ENCODE measurements at places on chromosomes 3 and 15.

DNA sequence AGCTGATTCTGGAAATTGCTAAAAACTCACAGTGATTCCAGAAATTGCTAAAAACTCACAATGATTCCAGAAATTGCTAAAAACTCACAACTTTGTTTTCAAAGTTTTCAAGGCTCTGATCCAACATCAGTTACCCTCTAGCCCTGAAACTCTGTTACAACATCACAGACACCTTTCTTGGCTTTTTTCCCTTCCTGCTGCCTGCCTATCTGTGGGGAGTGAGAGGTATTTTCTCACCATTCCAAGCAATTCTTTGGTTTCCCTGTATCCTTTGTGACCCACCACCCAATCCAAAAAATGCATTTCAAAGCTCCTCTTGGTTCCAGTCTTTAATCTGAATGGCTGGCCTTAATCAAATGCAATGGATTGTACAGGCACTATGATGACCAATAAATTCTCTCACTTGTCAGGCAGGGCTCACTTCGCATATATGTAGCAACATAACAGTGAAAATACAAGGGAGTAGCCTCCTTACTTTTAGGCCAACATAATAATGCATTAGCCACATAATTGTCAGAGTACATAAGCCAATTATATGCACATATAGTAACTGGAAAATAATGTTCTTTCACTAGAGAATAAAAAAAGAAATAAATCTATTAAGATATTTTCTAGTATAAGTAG, 1139.0 kb downstream of the ROBO2 start:
- no peak for DNase-seq

DNA sequence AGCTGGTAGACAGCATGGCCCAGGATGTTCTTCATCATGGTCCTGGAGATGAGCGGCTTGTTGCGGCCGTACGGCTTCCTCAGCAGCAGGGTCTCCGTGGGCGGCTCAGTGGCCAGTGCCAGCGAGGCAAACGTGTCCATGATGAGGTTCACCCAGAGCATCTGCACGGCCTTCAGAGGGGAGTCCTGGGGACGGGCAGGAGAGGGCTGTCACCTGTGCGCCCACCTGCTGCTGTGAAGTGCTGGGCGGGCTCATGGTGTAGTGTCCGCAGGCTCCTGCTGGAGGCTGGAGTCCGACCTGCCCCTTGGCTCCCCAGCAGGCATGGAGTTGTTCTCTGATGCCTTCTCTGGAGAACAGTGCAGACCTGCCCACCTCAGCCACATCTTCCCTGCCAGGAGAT, 21.9 kb upstream of the SEC13 start:
- DNase-seq, result no peak

DNA sequence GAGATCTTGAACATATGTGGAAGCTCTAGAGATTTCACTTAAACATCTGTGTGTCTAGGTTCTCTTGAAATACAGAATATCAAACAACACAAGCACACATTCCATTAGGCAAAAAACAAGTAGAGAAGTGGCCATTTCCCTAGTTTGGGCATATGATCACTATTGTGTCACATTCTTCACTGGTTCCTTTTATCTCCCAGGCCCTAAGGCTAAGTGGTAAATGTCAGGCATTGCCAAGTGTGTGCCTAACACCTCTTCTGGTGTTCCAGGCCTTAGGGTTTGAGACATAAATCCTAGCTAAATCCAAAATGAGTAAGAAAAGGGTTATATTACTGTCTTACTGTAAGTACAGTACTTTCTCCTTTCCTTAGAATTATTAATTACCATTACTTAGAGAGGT, 880.1 kb downstream of the PDCD6IP start:
- no peak for DNase-seq

GRCh38 chr15:26864664-26865191, 2.1 kb upstream of the GABRA5 start:
- DNase-seq, result no peak

DNA sequence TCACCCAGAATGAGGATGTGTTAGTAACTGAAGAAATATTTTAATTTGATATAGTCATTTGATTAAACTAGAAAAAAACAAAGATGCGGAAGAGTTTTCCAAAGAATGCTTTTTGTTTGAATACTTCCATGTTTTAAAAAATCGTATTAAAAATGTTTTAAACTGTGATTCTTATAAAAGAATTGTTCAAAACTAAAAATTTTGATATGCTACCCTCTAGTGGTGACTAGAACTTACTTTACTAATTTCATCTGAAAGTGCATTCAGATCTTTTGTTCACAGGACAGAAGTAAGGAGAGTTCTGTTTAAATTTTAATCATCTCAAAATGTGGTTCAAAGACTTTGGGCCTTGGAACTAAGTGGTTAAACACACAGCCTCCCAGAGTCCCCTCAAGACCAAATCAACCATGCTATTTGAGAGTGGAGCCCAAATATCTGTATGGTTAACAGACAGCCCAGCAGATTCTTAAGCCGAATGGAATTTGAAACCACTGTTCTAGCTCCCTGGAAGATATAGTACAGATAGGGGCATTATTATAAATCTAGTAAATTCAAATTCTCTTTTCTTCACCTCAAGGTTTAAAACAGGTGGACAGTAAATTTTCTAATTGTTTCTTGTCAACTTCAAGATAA, 45.2 kb upstream of the SYNPR start:
- DNase-seq, result no peak

DNA sequence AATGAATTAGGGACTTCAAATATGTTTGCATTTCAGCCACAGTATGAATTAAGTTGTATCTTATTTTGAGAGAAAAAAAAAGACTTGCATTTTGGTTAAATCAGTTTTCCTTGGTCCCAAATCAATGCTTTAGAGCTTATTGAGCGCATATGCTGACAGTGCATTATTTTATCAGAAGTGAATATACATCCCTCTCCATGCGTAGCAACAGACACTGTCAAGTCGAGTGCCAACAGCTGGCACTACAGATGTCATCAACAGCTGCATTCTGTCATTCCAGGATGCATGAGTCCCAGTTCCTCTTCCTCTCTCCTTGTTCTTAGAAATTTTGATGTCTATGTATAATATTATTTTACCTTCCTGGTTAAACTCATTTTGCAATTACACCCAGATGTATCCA, 156.1 kb upstream of the FOXB1 start:
- DNase-seq, result no peak

GRCh38 chr3:173584093-173584837, 186.7 kb downstream of the NLGN1 start:
- peak; percentile 2 for DNase-seq

GRCh38 chr3:101898752-101899169, 49.4 kb downstream of the NFKBIZ start:
- no peak for DNase-seq

GRCh38 chr3:36765104-36765503, 751 bp upstream of the DCLK3 start:
- no peak for DNase-seq

GRCh38 chr3:121855555-121855954, 20.5 kb downstream of the EAF2 start:
- DNase-seq, result peak; percentile 14

GRCh38 chr15:48060396-48060795, 60.4 kb upstream of the SLC24A5 start:
- no peak for DNase-seq

GRCh38 chr3:78976200-78976599, 791.6 kb downstream of the ROBO1 start:
- DNase-seq, result no peak

- no peak for DNase-seq
Observed at GRCh38 chr15:83784975-83785374, 131.1 kb downstream of the ADAMTSL3 start.

GRCh38 chr3:52299879-52300611, 12.4 kb downstream of the GLYCTK start:
- peak; percentile 36 for DNase-seq

GRCh38 chr15:82012908-82013307, 32.9 kb downstream of the MEX3B start:
- DNase-seq, result no peak

GRCh38 chr3:129616713-129617112, 10.2 kb upstream of the PLXND1 start:
- no peak for DNase-seq

DNA sequence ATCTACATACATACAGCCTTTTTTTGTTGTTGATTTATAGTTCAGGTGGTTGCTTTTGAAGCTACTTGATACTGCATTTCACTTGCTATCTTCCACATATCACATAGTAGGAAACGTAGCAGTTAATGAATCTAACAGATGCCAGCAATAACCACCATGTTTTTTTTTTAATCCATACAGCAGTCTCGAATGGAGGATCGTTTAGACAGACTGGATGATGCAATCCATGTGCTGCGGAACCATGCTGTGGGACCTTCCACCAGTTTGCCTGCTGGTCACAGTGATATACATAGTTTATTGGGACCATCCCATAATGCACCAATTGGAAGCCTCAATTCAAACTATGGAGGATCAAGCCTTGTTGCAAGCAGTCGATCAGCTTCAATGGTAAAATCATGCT, 123.2 kb upstream of the CGNL1 start:
- no peak for DNase-seq

DNA sequence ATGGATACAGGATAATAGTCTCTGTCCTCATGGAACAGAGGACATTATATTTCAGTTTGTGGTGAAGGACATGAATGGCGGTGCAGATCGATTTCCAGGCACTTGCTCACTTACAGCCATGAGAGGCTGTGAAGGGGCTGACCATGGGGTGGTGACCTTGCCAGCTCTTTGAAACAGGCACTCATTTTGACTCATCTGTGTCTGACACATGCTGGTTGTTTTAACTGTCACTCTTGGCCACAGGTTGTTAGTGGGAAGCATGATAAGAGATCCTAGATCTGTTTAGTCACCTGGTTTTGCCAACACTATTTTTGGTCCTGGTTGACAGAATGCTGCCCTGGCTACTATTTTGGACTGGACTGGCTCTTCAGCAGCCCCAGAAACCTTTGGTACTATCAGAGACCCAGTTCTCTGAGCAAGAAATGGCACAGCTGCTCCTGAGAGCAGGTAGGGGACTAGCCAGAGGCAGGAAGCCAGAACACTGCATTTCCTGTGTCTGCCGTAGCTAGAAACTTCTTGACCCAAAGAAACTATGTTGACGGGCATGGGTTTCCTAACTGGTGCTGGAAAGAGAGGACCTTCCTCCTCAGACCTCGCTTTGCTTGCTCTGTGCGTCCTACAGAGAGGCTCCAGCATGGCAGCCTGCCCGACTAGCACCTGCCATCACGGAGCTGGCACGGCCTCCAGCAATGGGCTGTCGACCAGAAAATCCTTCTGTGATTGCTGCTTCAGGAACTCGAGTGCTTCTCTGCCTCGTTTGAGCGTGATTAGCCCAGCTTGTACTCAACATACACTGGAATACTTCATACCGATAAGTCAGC, 6.3 kb downstream of the PXYLP1 start:
- DNase-seq, result no peak

- DNase-seq, result no peak
Observed at GRCh38 chr3:124142389-124142970, 150.6 kb upstream of the ROPN1 start.

- no peak for DNase-seq
Observed at GRCh38 chr3:70010346-70010745, 10.8 kb downstream of the SAMMSON start.

DNA sequence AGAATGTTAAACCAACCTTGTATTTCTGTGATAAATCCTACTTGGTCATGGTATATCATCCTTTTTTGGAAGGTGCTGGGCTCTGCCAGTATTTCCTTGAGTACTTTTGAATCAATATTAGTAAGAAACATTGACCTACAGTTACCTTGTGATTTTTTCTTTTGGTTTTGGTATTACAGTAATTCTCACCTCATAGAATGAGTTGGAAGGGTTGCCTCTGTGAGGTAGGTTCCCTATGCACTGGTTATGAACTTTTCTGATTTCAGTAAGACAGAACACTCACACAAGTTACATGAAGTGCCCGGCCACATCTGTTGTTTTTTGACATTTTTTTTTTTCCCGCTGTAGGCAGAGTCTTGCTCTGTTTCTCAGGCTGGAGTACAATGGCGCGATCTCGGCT, 20.0 kb downstream of the PCCB start:
- no peak for DNase-seq

- DNase-seq, result no peak
Observed at GRCh38 chr3:71152039-71152891, 431.3 kb downstream of the FOXP1 start.

- DNase-seq, result no peak
Observed at GRCh38 chr15:50321680-50322210, 33.3 kb downstream of the GABPB1 start.

DNA sequence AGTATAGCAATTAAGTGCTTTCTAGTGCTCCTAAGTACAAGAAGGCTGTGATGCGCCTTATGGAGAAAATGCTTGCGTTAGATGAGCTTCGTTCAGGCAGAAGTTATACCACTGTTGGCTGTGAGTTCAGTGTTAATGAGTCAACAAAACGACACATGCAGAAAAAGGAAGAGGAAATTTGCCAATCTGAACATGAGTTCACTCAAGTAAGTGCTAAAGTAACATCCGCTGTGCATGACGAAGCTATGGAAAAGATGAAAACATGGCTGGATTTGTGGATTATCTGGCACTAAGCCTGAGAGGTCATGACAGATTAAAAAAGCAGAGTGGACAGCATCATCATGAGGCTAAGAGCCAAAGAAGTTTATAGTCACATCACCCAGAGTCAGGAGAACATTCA, 36.9 kb downstream of the SH3BP5 start:
- no peak for DNase-seq

DNA sequence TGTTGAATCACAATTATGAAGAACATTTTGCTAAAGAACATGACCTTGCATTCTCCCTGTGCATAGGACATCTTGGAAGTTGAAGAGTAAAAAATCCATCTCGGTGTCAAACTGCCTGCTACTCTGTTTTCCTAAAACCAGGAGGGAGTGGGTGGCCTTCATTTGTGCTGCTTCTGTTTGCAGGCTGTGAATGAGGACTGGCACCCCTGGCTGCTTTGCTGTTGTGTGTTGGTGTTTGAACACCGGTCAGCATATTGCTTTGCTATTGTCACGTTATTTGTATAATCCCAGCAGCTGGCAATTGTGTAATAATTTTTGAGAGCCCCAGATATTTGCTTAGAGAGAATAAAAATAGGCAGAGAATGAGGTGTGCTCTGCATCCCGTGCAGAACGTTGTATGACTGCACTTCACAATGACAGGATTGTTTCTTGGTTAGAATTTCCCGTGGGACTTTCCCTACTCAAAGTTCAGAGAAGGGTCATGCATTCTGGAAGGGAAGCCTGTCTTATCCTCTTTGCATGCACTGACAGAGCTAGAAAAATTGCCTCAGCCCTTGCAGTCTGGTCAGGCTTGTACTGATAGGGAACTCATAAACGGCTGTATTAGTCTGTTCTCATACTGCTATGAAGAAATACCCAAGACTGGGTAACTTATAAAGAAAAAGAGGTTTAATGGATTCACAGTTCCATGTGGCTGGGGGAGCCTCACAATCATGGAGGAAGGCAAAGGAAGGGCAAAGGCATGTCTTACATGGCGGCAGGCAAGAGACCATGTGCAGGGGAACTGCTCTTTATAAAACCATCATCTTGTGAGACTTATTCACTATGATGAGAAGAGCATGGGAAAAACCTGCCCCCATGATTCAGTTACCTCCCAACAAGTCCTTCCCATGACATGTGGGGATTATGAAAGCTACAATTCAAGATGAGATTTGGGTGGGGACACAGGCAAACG, 16.3 kb downstream of the SV2B start:
- DNase-seq, result no peak

Data from CD8-positive, alpha-beta T cell (primary cell).